ENCODE measurements at places on chromosomes 2 and 18.
A peak's percentile ranks its signal among the peaks of the same experiment; 100 is the strongest.

DNA sequence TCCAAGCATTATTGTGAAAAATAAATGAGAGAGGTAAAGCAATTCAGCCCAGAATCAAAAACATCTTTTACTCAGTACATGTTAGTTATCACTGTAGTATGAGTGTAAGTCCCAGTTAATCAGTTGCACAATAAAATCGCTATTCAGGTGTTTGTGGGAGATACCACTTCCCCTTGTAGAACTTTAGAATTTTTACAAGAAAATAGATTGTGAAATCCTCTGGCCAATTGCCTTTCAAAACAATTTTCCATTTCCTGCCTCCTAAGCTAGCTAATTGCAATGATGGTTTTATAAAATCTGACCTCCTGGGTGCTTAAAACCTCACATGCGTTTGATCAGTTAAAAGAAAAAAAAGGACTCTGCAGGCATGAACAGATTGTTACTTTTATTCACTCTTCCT lies 332.5 kb downstream of the PID1 start:
- no peak for DNase-seq

DNA sequence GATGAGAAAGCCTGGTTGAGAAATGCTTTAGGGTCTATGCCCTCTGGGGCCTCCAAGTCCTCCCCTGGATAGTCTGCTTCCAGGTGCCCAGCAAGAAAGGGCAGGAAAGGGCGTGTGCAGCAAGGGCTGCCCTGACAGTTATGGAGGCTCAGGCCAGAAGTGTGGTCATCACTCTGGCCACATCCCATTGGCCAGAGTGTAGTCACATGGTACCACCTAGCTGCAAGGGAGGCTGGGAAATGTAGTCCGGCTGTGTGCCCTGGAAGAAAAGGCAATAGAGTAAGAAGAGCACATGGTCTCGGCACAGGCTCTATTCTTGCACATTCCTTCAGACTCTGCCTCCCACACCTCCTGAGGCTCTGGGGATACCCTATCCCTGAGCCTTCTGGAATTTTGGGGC lies 35.7 kb downstream of the ODC1 start:
- no peak for DNase-seq

DNA sequence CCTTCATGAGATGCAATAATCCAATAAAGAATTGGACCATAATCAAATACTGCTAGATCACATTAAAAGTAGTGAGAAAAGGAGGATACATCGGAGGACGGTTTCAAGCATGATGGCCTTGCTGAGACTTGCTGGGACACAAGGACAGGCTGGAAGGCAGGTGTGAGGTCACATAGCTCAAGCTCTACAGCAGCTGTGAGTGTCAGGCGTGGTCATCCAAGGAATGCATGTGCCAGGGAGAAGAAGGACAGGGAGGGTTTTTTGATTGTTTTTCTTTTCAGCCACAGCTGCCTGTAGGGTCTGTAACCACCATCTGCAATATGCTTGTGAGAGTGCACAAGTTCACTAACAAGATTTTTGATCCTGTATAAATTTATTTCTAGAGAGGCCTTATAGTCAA lies 57.6 kb downstream of the BMP10 start:
- DNase-seq: no peak

- DNase-seq: no peak
Measured at GRCh38 chr2:201007584-201007998, 44.1 kb upstream of the ORC2 start.

DNA sequence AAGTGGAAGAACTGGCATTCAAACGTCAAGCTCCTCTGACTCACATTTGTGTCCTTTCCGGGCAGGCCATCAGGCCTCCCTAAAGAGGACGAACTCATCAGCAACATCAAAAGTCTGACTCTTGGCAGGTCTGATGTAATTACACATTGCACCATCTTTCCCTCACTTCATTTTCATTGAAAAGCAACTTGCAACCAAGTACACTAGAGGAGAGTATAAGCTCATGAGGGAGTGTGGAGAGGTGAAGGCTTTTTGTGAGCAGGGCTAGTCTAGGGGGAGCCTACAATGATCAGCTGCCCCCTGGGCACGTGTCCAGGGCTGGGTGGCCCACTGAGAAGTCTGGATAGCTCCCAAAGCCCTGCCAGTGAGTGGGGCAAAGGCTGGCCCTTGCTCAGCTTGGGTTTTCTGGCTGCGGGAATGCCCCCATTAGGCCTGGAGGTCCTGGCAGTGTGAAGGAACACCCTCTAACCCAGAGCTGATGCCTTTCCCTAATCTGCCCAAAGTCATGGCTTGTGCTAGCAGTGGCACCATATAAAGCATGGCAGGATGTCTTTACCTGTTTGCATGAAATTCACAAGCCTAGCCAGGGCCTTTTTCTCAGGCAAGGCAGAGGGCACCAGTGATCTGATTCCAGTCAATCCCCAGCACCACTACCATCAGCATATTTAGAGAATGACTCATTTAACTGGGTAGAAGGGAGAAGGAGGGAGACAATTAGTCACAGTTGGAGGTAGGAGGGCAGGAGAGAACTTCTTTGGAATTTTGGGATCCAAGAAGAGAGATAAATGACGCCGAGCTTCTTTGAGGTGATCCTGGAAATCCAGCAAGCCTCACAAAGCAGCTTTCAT lies 8.5 kb upstream of the DAW1 start:
- peak; percentile 88 for DNase-seq

GRCh38 chr18:57084331-57085271 lies 62.3 kb upstream of the BOD1L2 start:
- DNase-seq: no peak

- DNase-seq: no peak
Measured at GRCh38 chr2:11279398-11279797, 65.0 kb downstream of the ROCK2 start.

DNA sequence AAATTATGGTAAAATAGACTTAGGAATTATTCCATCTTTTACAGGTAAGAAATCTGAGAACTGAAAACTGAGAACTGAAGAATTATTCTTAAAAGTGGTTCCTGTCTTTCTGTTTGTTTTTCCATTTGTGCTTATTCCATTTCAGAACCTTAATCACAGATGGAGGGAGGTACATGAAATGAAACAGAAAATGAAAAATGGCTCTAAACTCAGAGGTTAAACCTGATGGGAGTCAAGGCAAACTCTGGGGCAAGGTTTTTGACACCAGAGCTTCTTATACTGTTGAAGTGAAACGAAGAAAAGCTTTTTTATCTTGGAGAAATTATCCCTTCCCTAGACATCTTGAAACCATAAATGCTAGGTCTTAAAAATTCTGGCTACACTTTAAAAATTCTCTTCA lies 182.1 kb downstream of the ZNF804A start:
- no peak for DNase-seq

DNA sequence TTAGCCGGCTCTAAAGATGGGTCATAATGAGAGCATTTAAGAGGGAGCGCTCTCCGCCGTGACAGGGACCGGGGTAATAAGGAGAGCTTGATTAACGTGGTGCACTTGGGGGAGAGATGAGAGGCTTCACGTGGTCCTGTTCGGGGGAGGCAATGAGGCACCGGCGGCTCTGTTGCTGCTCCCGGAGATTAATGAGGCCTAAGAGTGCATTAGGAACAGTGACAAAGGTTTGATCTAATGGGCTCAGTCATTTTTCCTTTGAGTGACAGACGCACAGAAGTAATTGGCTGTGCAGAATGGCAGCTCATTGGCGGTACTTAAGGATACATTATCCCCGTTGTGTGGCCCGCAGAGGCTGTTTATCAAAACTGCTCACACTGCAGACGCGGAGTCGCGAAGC lies 250.7 kb downstream of the GBX2 start:
- no peak for DNase-seq

GRCh38 chr2:238710032-238710735 lies 137.7 kb upstream of the TWIST2 start:
- DNase-seq: no peak

- DNase-seq: no peak
Measured at GRCh38 chr2:11680182-11680900, 10.3 kb upstream of the NTSR2 start.

- no peak for DNase-seq
Measured at GRCh38 chr18:14922965-14923565, 175.1 kb downstream of the ANKRD30B start.

DNA sequence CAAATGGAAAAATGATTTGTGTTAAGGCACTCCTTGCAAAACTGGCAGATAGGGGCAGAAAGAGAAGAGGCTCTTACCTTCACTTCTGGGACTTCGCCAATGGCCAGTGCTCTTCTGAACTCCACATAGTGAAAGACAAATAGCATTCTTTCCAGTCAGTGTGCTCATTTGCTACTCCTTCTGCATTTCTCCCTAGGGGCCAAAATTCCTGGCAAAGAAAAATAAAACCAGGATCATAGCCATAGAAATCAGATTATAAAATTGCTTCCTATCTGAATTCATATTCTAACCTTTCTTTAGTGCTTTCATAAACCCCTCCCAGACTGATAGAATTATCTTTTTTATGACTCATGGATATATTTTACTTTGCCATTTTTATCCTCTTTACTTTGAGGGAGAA lies 56.9 kb upstream of the PELI1 start:
- no peak for DNase-seq

Measured in A549 (cell line).